H1 (cell line): ENCODE measurements at places on chromosomes 6 and 20. TPM values are rescaled to one million over a fixed set of nuclear protein-coding genes. Genes with fewer than 3 reads are reported as not detected.

- H3K27me3 ChIP-seq: no peaks in the 10 kb centered on the region
- DNase-seq: no peak
- H3K36me3 ChIP-seq: peaks cover 8% of the 10 kb centered on the region; the same call in 1 of the 2 replicates
- H3K27ac ChIP-seq: no peak overlapping the region
- peaks cover 3% of the 10 kb centered on the region for H3K4me1 ChIP-seq
Measured at GRCh38 chr6:170555305-170555704, 1.1 kb downstream of the TBP start.

GRCh38 chr20:60199866-60200265, 241.6 kb downstream of the CDH26 start:
- H3K27ac ChIP-seq: no peak overlapping the region
- no peaks in the 10 kb centered on the region for H3K36me3 ChIP-seq
- no peak overlapping the region for H3K4me3 ChIP-seq

- no peaks in the 10 kb centered on the region for H3K36me3 ChIP-seq
- no peak for DNase-seq
- no peaks in the 10 kb centered on the region for H3K27me3 ChIP-seq
- H3K4me3 ChIP-seq: no peak overlapping the region
- no peak overlapping the region for H3K27ac ChIP-seq
Measured at GRCh38 chr6:151216804-151217203, 23.0 kb upstream of the AKAP12 start.

CENPB gene
- total RNA-seq: 51.6 and 52.8 TPM in 2 replicates

DNA sequence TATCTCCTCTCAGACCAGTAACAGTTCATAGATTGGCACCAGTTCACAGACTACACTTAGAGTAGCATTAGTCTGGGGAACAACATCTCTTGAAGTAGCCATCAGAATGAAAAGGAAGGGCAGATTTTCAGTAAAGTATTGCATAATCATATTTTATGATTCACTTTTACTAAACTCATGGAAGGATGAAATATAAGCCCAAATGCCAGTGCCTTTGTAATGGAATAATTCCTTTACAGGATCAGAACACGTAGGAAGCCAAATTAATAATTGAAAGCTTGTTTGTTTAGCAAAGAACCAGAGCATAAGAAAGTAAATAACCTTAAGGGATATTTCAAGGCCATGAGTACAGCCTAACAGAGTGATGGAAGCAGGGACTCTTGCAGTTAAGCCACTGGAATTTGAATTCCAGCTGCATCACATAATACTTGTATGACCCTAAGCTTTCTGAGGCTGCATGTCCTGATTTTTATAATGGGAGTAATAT, 11.4 kb upstream of the LOC128125822 start:
- no peaks in the 10 kb centered on the region for H3K27me3 ChIP-seq
- DNase-seq: no peak
- no peak overlapping the region for H3K4me3 ChIP-seq
- H3K27ac ChIP-seq: no peak overlapping the region
- no peaks in the 10 kb centered on the region for H3K4me1 ChIP-seq

DNA sequence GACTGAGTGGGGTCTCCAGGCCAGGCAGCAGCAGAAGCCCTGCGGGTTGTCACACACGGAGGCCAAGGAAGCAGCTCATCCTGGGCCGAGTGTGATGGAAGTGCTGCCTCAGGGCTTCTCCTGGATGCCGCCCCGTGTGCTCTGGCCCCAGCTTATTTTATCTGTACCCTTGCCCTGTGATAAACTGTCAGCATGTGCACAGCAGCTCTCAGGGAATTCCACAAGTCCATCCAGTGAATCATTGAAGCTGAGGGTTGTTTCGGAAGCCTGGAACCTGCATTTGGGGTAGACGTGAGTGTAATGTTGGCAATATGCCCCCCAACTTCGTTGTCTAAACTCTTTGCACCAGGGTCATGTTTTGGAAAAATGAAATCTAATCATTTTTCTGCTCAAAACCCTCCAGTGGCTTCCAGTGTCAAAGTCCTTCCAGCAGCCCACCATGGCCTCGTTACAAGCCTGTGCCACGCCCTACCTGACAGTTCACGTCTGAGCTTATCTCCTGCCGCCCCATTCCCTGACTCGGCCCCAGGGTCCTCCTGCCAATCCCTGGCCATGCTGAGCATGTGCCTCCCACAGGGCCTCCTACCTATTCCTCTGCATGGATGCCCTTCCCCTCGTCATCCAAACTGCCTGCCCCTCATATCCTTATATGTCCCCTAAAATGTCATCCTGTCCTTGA, 168.1 kb upstream of the THBS2 start:
- DNase-seq: no peak
- peaks cover 3% of the 10 kb centered on the region; the same call in 1 of the 2 replicates for H3K4me1 ChIP-seq
- no peaks in the 10 kb centered on the region for H3K27me3 ChIP-seq
- H3K27ac ChIP-seq: no peak overlapping the region
- H3K36me3 ChIP-seq: no peaks in the 10 kb centered on the region

DNA sequence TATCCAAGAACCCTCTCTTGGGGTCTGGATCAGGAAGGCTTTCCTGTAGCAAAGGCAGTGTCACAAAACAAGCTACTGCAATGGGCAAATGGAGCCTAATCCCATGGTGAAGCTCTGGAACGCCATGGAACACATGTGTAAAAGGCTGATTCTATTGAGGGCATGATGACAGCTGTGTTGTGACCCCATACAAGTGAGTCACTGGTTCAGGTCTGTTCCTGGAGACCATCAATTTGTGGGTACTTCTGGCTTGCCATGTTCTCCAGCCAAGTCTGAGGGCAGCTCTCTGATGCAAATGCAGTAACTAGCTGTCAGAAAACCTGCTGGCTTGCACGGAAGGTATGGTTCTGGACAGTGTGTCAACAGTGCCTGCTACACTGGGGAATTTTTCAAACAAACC, 33.3 kb upstream of the ECHDC1 start:
- no peaks in the 10 kb centered on the region for H3K27me3 ChIP-seq
- no peak overlapping the region for H3K4me3 ChIP-seq
- H3K4me1 ChIP-seq: no peaks in the 10 kb centered on the region

DNA sequence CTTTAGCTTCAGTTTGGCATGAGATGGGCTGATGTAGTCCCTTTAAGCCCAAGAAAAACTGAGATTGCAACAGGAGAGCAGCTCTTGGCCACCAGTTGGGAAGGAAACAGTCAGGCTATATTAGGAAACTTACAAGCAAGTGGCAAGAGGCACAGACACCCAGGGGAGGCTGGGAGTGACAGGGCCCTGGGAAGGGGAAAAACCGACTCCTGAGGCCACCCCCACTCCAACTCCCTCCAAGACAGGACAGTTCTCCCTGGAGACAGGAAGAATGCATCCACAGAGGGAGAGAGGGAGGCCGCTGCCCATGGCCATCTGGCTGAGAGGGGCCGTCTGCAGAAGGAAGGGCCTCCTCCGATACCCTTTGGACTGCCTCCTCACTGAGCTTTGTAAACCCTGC, 20.5 kb downstream of the JPH2 start:
- H3K27ac ChIP-seq: no peak overlapping the region
- no peaks in the 10 kb centered on the region for H3K27me3 ChIP-seq
- no peak overlapping the region for H3K4me3 ChIP-seq
- H3K36me3 ChIP-seq: no peaks in the 10 kb centered on the region
- H3K4me1 ChIP-seq: no peaks in the 10 kb centered on the region
- no peak for DNase-seq

OR2H1 gene
- total RNA-seq: not detected in 2 replicates

DNA sequence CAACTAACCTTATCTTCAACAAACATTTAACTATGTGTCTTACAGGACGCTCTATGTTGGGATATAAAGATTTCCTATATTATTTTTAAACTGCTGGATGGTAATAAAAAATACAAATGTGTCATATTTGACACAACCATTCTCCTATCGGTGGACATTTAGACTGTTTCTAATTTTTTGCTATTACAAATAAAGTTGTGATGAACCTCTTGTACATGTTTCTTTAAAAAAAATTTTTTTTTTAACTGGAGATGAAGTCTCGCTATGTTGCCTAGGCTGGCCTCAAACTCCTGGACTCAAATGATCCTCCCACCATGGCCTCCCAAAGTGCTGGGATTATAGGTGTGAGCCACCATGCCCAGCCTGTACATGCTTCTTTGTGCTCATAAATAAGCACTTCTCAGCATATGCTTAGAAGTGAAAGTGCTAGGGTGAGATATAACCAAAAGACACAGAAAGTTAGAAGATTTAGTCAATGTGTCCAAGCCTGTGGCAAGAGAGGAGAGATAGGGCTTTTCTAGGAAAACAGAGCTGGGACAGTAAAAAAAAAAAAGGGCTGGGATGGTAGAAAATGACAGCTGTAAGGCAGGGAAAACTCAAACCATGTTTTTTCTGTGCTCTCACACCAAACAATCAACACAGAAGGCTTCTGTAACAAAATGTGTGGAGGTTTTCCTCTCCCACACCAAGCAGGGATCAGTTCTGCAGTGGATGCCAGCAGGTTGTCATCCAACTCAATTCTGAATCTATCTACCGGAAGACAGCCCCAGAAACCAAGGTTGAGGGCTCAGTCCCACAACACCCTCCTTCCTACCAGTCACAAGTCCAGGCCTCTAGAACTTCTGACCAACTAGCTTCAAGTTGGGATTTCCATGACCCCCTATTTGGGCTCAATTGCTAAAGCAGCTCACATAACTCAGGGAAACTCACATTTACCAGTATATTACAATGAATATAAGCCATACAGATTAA, 70.0 kb upstream of the SMIM29 start:
- no peak for DNase-seq
- no peak overlapping the region for H3K27ac ChIP-seq
- no peaks in the 10 kb centered on the region for H3K27me3 ChIP-seq
- no peaks in the 10 kb centered on the region for H3K36me3 ChIP-seq
- no peak overlapping the region for H3K4me3 ChIP-seq

GRCh38 chr6:163231356-163232014, 183.0 kb upstream of the QKI start:
- no peak overlapping the region for H3K27ac ChIP-seq
- H3K4me3 ChIP-seq: no peak overlapping the region
- no peaks in the 10 kb centered on the region for H3K27me3 ChIP-seq

GRCh38 chr20:60467078-60467477, 508.9 kb downstream of the CDH26 start:
- H3K4me3 ChIP-seq: no peak overlapping the region
- H3K27ac ChIP-seq: no peak overlapping the region
- no peaks in the 10 kb centered on the region for H3K27me3 ChIP-seq
- DNase-seq: no peak

CST4 gene
- not detected in 2 replicates for total RNA-seq

- H3K27ac ChIP-seq: no peak overlapping the region
- no peak overlapping the region for H3K4me3 ChIP-seq
- no peaks in the 10 kb centered on the region for H3K4me1 ChIP-seq
- no peaks in the 10 kb centered on the region for H3K36me3 ChIP-seq
- DNase-seq: no peak
- H3K27me3 ChIP-seq: no peaks in the 10 kb centered on the region
Measured at GRCh38 chr6:127737768-127738167, 160.8 kb downstream of the C6orf58 start.

DNA sequence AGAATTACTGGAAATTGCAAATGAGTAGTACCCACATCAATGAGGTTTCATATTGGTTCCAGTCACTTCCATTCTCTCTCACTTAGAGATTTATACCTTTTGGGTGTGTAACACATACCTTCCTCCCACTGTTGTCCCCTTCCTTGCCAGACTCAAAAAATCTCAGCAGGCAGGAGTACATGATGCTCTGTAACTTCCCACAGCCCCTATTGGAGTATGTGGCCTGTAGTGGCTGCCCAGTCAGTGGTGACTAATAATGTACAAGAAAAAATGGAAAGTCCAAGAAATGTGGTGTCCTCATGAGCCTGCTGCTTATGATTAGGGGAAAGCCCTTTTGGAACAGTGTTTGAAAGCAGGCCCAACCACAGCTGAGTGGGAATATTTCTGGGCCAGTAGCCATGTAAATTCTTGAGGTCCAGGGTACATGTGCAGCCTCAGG, 312.0 kb downstream of the ZFAND3 start:
- H3K4me3 ChIP-seq: no peak overlapping the region
- H3K36me3 ChIP-seq: no peaks in the 10 kb centered on the region
- no peaks in the 10 kb centered on the region for H3K27me3 ChIP-seq
- DNase-seq: no peak

FOXP4 gene
- total RNA-seq: 13.3 and 14.7 TPM in 2 replicates

FHL5 gene
- total RNA-seq: not detected in 2 replicates

CSE1L gene
- 252 and 269 TPM in 2 replicates for total RNA-seq

- no peaks in the 10 kb centered on the region for H3K36me3 ChIP-seq
- no peaks in the 10 kb centered on the region for H3K27me3 ChIP-seq
- DNase-seq: no peak
- no peak overlapping the region for H3K27ac ChIP-seq
- H3K4me1 ChIP-seq: no peaks in the 10 kb centered on the region
Measured at GRCh38 chr6:54618572-54618971, 228.0 kb upstream of the FAM83B start.

DNA sequence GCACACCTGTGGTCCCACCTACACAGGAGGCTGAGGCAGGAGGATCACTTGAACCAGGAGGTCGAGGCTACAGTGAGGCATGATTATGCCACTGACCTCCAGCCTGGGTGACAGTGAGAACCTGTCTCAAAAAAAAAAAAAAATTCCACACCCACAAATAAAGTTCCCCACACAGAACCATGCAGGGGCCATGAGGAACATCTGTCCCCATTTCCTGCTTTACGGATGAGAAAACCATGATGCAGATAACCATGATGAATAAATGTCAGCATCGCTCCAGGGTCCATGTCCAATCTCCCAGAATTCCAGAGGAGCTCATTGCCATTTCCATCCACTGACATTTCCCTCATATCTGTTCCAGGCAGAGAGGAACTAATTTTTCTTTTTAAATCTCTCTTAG, 16.9 kb upstream of the AGPAT4 start:
- H3K27me3 ChIP-seq: no peaks in the 10 kb centered on the region

SLC26A8 gene
- 0.56 and 1.1 TPM in 2 replicates for total RNA-seq

XKR7 gene
- total RNA-seq: 1.8 and 2.4 TPM in 2 replicates

GRCh38 chr6:4028051-4028450, 50.9 kb downstream of the FAM217A start:
- peaks cover 13% of the 10 kb centered on the region; the same call in 1 of the 2 replicates for H3K36me3 ChIP-seq
- H3K4me3 ChIP-seq: no peak overlapping the region
- no peak overlapping the region for H3K27ac ChIP-seq
- no peaks in the 10 kb centered on the region for H3K27me3 ChIP-seq
- no peaks in the 10 kb centered on the region; the same call in 1 of the 2 replicates for H3K4me1 ChIP-seq
- no peak for DNase-seq

- H3K27ac ChIP-seq: peak overlapping the region; percentile 32; the same call in 1 of the 2 replicates
- no peaks in the 10 kb centered on the region for H3K27me3 ChIP-seq
- DNase-seq: peak; percentile 54
Measured at GRCh38 chr6:152981989-152982903, 595 bp downstream of the FBXO5 start.

PLTP gene
- 120 TPM in 2 replicates for total RNA-seq

GINS1 gene
- total RNA-seq: 68.4 and 69.9 TPM in 2 replicates

- no peaks in the 10 kb centered on the region for H3K4me1 ChIP-seq
- no peak for DNase-seq
- no peaks in the 10 kb centered on the region for H3K36me3 ChIP-seq
Measured at GRCh38 chr20:4956200-4956810, 45.0 kb downstream of the SLC23A2 start.
